Activated CD4-positive, CD25-positive, alpha-beta regulatory T cell treated with anti-CD3 and anti-CD28 coated beads, Interleukin-2, amount 50 U/mL, for 16 hours (primary cell): ENCODE measurements at places on chromosomes 2 and 18.
A peak's percentile ranks its signal among the peaks of the same experiment; 100 is the strongest.

DNA sequence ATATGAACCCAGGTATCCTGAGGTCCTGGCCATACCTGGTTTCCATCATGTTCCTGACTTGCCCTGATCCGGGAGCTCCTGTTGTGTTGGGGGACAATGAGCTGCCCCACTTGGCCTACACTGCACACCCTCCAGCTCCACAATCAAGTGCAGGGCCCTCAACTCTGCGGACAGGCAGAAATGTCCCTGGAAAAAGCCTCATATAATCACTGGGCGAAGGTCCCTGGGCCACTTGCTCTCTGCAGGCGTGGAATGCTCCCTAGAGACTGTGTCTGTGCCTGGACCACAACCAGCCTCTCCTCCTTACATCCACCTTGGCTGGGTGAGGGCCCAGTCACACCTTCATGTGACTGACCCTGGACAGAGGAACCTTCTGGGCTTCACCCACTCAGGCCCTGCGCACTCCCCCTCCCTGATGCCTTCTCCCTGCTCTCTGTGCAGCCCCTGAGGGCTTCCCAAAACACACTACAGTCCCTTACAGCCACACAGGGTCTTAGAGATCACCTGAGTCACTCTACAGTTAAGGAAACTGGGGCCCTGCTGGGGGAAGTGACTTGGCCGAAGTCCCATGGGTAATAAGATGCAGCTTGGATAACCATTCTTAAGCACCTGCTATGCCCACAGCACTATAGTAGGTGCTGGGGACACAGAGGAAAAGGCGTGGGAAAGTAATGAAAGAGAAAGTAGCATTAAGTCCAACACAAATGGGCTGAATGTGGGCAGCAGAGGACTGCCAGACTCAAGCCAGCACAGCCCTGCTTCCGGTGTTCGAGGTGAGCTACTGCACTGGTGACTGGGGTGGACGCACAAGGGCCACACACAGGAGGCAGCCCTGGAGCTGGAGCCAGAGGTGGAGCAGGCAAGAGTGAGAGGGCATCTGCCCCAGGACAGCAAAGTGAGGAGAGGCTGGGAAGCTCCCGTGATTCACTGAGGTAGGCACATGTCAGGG is 9.8 kb downstream of the BOLA3 start:
- no peak for DNase-seq

DNA sequence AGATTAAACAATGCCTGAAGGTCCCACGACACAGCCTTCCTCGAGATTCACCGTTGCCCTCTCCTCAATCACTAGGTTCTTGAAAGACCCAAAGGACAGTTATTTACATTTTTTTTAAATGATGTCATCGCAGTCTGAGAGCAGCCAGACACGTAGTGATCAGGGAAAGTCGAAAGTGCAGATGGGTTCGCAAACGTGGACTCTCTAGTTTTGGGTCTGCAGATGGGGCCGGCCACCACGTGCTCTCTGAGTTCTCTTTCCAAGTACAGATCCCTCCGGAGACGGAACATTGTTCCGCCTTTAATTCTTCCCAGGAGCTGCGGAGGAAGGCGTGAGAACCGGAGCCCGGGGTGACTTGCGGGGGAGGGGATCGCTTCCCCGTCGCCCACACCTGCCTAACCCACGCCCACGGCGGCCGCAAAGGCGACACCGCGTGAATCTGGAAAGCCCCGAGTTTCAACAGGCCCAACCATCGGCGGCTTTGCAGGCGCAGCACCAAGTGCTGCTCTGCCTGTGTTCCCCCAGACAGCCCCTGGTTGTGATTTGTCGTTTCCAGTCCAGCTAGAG is 54.3 kb downstream of the PKDCC start:
- peak; percentile 82 for DNase-seq

DNA sequence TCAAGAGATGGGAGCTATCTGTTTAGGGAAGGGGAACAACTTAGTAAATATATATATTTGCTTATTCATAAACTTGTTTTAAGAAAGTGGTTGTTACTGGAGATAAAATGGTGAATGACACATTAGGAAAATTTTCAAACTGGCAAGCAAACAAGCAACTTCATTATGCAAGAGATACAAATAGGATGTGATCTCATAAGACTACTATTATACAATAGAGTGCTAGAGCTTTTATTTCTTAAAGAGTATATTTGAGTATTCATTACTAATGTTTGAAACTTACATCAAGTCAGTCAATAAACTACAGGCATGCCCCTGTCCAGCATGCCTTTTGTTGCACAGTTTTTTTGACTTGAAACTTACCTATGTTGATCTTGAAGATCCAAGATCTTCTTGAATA is 355.2 kb upstream of the KCNJ3 start:
- no peak for DNase-seq

GRCh38 chr2:25445464-25445863 is 103.7 kb upstream of the DNMT3A start:
- no peak for DNase-seq

DNA sequence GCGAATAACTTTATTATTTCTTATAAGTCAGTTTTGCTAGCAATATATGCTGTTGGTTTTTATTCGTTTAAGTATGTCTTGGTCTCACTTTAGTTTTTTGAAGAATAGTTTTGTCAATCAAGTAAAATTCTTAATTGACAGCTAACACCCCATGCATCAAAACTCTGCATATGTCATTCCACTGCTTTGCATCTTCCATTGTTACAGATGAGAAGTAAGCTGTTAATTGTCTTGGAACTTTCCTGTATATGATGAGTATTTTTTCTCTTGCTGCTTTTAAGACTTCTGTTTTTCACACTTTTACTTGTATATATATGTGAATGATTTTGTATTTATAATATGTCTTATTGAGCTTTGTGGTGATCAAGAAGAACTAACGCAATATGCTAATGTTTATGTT is 1048.4 kb downstream of the CNTNAP5 start:
- DNase-seq, result no peak

- DNase-seq, result no peak
Observed at GRCh38 chr2:38672445-38673391, 6.8 kb downstream of the GALM start.

GRCh38 chr2:231940795-231941194 is 14.6 kb upstream of the NPPC start:
- no peak for DNase-seq

DNA sequence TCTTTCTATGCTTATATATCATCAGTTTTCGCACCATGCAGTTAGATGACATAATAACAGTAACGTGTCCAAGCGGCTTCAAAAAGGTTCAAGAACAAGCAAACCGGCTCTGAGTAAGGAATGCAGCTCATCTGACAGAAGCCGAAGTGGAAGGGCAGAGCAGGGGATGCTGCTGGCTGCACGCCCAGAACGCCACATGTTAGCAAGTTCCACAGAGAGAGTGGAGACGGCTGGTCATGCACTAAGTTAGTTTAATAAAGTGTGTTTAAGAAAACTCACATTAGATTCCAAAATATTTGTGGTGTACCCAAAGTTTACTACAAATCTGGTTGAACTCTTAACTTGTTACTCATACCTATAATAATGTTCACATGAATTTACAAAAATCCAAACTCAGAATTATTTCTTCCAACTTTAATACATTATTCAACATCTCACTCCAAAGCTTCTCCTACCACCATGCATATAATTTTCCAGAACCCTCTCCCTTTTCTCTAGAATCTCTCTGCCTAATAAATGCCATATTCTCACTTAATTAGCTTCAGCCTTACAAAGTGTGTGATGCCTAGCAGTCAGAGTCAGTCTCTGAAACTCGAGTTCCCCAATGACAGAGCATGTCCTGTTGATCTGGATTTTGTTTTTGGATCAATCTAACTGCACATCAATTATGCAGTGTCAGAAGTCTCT is 170.0 kb downstream of the DNAH7 start:
- no peak for DNase-seq

DNA sequence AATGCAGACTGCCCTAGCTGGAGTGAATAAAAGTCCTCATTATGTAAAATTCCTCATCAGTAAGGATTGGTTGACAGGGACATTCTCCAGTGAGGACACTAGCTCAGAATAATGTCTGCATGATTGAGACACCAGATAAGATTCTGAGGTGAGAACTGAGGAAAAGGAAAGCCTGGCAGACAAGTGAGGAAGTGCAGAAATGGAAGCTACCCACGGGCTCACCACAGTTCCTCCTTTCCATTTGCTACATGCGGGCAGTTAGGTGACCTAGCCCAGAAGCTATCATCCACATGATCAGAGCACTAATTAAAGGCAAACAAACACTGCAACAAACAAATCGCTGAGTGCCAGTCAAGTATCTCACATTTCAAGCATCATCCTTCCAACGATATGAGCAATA is 27.7 kb downstream of the NETO1 start:
- DNase-seq, result no peak

- DNase-seq, result no peak
Observed at GRCh38 chr2:68044099-68044498, 18.7 kb downstream of the C1D start.

- peak; percentile 37 for DNase-seq
Observed at GRCh38 chr2:191675807-191676721, 1.9 kb upstream of the NABP1 start.

GRCh38 chr2:48519593-48519992 is 10.4 kb upstream of the STON1 start:
- DNase-seq, result no peak

DNA sequence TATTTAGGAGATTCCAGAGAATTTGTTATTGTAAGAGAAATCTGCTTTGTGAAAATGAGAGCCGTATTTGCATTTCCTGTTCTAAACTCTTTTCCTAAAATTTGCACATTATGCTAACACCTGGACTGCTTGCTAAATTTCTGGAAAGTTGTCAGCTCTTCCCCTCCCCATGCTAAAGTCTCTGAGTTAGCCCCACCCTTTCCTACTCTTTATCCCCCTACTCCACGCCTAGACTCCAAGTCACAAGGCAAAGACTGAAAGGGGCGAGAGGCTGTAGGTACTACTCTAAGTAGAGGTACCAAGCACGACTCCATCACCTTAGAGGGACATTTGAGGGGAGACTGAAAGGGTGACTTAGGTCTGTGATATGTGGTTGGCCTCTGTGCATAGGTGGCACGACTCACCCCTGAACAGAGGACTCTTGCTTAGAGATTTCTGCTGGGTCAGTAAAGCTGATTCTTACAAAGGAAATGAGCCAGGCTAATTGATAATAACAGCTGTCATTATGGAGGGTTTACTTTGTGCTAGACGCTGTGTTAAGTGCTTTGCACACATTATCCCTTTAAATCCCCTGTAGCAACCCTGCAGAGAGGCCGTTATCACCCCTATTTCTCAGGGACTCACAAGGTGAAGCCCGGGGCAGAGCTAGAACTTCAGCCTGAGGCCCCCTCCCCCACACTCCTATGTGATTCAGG is 373.5 kb downstream of the EN1 start:
- no peak for DNase-seq

DNA sequence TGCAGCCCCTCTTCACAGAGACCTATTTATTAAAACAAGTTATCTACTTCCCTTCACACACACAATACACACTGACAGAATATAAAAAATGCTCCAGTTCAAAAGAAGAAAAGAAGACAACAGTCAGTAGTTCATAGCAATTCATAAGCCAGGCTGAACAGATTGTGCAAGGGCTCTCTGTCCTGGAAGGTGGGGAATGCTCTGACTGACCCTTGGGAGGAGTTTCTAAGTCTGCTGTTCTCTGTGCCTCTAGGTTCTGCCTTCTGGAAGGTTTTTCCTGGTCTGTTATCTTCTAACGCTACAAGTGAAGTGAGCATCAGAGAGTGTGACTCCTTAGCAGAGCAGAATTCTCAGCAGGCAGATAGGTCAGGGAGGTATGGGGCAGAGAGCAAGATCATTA is 35.7 kb downstream of the SP3 start:
- no peak for DNase-seq

DNA sequence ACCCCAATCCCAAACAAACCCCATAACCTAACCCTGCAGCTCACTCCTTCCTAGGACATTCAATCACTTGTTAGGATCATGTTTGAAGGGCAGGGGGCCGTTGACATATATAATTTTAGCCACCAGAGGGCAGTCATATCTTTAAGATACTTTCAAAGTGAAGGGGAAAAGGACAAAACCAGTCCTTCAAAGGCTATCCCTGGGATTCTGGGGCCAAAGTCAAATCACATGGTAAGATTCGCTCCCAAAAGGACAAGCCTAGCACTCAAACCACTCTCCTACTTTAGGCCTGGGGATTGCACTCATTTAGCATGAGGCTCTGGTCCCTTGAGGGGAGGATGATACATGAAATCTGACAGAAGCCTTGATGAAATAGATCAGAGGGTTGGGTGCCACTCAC is 44.6 kb downstream of the HAUS1 start:
- DNase-seq, result no peak

DNA sequence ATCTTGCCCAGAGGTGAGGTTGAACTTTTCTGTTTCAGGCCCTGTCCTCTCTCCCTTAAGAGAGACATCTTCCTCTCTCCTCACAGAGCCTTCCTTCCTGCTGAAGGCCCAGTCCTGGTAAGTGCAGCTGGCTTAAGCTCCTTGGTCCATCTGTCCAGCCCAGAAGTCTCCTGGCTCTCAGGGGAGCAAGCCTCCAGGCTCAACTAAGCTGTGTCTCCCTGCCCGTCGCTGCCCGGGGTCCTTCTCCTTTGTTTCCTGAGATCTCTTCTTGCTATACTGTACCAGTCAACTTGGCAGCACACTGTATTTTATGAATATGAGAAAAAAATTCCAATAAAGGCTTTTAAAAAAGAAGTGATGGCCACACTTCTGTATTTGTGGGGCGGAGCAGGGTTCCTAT is 77.4 kb downstream of the KCNF1 start:
- no peak for DNase-seq
